ENCODE measurements at places on chromosomes 6 and 20.

DNA sequence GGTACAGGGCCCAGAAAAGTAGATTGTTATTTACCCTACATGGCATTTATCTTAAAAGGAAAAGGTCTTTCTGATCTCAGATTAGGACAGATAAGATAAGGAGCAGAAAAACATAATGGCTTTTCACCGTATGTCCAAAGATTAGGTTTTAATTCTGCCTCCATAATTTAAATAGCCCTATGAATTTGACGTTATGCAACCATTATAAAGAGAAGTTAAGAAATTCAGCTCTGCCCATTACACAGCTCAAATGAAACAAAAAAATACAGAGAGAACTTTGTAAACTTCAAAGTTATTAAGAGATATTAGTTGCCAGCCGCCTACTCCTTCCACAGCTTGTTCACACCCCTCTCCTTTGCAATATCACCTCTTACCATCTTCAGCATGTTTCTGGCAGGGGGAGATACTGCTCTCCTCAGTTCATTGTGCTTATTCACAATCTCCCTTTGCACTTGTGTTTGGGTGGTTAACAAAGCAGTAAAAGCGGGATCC, 8.1 kb downstream of the CRISP3 start:
- no peak for DNase-seq

GRCh38 chr6:160190081-160190480, 68.5 kb downstream of the SLC22A1 start:
- no peak for DNase-seq

- no peak for DNase-seq
Observed at GRCh38 chr6:137282254-137282653, 63.1 kb upstream of the IFNGR1 start.

- DNase-seq = no peak
Observed at GRCh38 chr20:50693001-50693400, 1.7 kb upstream of the RIPOR3 start.

DNA sequence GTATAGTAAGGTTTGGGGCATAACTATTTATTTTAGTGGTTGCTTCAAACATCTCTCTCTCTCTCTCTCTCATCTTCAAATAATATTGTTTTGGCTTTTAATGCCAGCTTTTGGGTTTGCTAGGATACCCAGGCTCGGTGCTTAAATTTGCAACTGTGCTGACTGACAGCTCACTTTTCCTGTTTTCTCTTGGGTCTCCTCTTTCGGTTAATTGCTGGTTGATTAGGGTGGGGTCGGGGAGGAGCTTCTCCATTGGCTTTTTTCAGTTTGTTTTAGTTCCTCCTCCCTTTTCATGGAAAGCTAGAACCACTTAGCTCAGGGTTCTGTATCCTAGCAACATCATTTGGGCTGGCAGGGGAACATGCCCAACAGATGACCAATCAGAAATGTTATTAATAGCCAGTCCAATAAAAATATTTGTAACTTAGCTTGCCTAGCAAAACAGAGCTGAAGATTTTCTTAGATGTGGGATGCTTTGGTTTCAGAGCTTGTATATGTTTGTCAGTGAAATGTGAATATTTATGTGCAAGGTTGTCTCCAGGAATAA, 11.3 kb downstream of the TFAP2B start:
- no peak for DNase-seq

- DNase-seq = no peak
Observed at GRCh38 chr6:8914700-8915099, 479.4 kb upstream of the SLC35B3 start.

- DNase-seq = no peak
Observed at GRCh38 chr20:62595069-62595468, 47.2 kb upstream of the SLCO4A1 start.

DNA sequence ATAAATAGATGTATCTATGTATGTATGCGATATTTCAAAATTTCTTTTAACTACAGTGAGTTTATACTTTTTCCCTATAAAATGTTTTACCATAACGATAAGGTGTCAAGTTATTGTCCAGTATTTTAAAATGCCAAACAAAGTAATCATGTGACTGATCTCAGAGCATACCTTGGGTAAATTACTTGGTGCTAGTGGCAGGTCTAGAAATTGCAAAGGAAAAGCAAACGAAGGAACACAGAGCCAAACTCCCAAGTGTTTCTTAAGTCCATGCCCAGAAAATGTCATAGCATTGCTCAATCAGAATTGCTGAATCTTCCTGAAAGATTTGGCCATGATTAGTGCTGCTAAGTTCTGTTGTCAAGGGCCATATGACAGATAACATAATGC, 77.5 kb downstream of the CAP2 start:
- DNase-seq = peak; percentile 45

- DNase-seq = no peak
Observed at GRCh38 chr6:50899306-50899870, 80.7 kb downstream of the TFAP2B start.
